Neural progenitor cell (in vitro differentiated cells): ENCODE measurements at places on chromosomes 12 and 14.

DNA sequence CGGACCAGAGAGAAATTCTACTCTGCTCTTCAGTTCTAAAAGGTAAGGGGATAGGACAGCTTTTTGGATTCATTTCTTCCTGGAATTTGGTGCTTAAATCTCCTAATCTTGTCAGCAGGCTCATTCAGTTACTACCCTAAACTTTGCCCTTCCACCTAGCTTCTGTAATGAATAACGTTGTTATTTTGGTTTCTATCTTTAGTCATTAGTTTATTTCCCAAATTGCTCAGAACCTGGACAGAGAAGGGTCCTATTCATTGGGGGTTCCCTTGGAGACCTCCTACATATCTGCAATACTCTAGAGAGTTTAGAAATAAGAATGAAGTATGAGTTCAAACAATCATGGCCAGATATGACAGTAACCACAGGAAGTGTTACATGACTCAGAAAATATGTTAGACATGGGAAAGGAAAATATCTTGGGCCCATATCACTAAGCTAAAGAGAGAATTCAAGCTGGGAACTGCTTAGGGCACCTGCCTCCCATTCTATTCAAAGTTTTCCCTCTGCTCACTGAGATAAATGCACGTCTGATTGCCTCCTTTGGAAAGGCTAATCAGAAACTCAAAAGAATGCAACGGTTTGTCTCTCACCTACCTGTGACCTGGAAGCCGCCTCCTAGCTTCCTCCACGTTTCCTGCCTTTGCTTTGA, 87.9 kb downstream of the GAS2L3 start:
- no peak for DNase-seq

DNA sequence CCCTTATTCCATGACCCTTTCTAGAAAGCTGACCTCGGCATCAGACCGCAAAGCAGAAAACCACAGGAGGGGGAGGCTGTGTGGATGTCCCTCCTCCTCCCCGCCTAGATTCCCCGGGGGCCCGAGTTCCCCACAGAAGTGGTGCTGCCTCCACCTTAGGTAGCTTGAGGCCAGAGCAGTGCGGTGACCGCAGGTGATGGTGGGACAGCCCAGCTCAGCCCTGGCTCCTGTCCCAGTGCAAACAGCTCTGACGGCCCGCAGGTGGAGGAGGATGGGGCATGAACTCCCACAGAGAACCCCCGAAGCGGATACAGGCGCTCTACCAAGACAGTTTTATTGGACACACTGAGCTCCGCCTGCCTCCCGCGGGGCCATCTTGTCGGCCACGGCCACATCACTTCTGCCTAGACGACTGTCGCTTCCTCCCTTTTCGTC, 19.5 kb downstream of the ARL6IP4 start:
- DNase-seq, result no peak

DNA sequence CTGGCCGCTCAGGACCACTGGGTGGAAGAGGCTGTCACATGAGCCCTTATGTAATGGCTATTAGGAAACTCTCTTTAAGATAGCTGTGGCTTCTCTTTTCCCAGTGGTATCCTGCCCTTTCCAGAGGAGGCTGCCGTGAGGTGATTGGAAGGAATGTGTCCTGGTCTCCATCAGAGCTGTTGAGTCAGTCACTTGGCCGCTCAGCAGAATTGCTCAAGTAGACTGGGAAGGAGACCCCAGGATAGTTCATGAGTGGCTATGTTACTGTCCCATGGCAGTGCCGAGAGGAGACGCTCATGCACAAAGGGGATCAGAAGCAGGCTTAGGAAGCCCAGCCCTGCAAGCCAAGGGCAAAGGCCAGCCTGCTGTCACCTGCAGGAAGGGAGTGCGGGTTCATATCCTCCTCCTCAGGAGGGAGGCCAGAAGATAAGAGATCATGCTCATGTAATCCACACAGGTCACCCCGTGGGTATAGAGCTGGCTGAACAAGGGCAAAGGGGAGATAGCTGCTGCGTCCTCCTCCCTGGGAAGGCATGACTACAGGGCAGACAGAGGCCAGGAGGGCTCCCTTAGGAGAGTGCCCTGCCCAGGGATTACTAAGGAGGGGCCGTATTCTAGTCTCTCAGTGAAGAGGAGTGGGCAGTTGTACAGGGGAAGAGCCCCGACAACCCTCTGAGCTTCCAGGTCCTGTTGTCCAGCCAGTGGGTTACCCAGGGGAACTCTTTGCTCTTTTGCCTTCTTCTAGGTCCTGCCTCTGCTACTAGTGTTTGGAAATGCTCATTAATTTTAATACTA, 137.0 kb upstream of the MAX start:
- no peak for DNase-seq

- no peak for DNase-seq
Measured at GRCh38 chr12:84072961-84073360, 839.6 kb downstream of the SLC6A15 start.

GRCh38 chr12:76798864-76799263, 34.9 kb downstream of the ZDHHC17 start:
- DNase-seq, result no peak

- peak; percentile 17 for DNase-seq
Measured at GRCh38 chr12:114691196-114691595, 7.2 kb upstream of the TBX3 start.

DNA sequence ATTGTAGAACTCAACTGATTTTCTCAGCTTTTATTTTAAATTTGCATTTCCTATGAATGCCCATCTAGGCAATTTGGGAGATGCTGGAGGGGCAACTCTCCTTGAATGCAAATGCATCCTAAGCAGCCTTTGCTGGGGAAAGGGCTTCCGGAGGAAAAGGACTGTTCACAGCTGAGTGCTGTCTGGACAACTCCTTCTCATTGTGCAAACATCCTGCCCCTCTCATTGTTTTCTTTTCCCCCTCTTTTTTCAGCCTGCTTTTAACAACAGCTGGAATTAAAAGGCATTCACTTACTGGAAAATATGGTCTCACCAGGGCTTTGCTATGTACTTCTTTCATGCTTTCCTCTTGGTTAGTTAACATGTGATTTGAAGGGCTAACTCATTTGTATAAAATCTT, 397.8 kb downstream of the FUT8 start:
- DNase-seq, result peak; percentile 66

DNA sequence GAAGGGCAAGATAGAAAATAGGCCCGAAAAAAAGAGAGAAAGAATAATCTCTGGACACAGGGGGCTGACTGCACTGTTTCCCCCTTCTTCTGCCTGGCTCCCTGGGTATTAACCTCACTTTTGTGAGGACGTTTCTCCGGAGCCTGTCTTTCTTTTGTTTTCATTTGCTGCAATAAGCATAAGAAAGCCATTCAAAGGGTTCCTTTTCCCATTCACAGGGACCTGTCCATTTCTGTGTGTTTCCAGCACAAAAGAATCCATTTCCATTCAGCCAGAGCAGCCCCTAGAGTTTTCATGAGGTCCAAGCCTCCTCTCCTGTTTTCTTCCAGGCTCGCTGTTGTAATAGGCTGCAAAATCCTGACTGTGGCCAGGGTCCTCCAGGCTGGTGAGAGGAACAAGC, 16.8 kb downstream of the PLXNC1 start:
- DNase-seq, result peak; percentile 68

DNA sequence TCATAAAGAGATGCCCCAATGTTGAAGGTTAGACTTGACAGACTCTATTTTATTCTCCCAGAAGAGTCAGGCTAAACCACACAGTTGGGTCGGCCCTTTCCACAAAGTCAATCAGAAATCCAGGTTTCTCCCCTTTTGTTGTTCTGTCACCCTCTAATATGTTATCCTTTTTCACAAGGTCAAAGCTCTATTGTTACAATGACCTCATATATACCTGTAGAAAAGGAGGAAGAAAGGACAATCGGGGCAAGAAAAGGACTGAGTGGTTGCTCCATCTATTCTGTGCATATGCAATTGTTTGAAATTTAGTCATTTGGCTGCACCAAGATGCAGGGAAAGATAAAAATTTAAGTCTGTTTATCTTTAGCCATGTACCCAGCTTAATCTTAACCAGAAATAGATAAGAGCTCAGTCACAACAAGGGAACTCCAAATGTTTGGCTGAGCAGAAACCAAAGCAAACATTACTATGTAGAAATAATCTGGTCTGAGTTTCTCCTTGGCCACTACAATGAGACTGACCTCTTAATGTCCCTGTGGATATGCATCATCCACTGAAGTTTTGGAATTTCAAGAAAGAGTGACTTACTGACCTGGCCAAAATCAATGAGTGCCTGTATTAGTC, 503.7 kb downstream of the GALC start:
- no peak for DNase-seq

- no peak for DNase-seq
Measured at GRCh38 chr14:53187921-53188463, 34.9 kb upstream of the DDHD1 start.

DNA sequence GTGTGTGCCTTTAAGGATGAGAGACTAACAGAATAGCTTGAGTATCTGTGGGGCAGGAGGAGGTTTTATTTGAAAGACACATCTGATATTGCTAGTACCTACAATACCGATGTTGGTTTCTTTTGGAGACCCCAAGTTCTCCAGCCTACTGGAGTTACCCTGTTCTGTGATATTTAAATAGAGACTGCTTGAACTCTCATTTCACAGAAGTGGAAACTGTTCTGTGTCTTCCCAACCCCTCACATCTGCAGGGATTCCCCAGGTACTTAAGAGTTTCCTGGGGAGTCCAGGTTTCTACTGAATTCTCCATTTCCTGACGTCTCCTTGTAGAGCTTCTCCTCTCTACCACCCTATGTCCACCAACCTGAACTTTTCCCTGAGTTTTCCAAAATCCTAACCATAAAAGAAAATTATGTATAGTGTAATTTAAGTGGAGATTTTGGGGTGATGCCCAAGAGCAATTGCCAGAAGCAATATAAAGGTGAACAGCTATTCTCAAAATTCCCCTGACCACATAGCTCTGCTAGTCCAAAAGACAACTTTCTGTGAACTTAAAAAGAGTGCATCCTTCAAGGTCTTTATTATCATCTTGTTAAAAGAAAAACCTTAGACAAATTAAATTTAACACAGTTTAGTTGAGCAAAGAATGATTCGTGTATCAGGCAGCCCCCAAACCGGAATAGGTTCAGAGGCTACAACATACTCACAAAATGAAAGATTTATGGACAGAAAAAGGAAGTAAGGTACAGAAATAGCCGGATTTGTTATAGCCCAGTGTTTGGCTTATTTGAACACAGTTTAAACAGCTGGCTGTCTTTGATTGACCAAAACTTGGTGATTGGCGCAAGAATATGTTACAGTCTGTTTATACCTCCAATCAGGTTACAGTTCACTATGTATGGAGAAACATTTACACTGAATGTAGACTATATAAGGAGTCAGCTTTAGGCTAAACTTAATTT, 373.4 kb downstream of the NUAK1 start:
- no peak for DNase-seq

GRCh38 chr12:3138941-3139511, 61.8 kb downstream of the TSPAN9 start:
- DNase-seq, result no peak

GRCh38 chr12:124747426-124748161, 116.1 kb downstream of the SCARB1 start:
- no peak for DNase-seq

- no peak for DNase-seq
Measured at GRCh38 chr14:37992499-37992898, 215.2 kb upstream of the SSTR1 start.

DNA sequence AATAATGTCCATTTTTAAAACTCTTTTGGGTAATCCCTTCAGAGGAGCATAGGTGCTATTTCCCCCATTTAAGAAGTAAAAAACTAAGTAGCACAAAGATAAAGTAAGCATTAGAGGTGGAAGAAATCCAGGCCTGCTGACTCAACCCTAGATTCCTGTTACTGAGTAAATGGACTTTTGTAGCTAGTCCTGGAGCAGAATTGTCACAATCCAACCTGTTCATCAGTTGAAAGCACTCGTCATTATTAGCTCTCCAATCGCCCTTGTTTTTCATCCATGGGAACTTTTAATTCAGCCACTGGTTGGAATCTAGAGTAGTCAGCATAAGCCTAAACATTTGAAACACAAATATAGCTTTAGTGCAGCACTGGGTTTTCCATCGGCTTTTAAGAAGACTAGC, 139.5 kb upstream of the AMIGO2 start:
- no peak for DNase-seq

- DNase-seq, result no peak
Measured at GRCh38 chr14:59333668-59334067, 131.5 kb downstream of the GPR135 start.

DNA sequence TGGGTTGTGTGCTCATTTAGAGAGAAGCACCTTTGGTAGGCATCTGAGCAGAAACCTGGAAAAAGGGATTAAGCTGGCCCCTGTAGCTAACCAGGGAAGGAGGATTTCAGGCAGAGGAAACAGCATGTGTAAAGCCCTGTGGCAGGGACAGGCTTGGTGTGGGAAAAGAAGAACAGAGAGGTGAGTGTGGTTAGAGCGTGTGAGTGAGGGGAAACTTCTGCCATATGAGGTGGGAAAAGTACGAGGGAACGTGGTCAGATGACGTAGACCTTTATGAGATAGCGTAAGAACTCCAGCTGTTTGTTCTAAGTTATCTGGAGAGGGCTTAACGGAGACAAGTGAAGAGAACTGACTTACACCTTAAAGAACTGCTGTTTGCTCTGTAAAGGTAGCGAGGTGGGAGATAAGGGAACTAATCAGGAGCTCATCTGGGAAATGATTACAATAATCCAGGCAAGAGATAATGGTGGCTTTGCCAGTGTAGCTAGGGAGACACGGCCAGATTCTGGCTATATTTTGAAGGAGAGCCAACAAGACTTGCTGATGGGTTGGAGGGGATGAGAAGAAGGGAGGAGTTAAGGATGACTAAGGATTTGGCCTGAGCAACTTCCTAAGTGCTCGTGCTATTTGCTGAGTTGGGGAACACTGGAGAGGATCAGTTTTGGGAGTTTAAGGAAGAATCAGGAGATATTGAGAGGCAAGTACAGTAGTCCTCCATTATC, 234.0 kb downstream of the ETNK1 start:
- no peak for DNase-seq

GRCh38 chr14:76585616-76586015, 175.7 kb upstream of the VASH1 start:
- DNase-seq, result no peak

DNA sequence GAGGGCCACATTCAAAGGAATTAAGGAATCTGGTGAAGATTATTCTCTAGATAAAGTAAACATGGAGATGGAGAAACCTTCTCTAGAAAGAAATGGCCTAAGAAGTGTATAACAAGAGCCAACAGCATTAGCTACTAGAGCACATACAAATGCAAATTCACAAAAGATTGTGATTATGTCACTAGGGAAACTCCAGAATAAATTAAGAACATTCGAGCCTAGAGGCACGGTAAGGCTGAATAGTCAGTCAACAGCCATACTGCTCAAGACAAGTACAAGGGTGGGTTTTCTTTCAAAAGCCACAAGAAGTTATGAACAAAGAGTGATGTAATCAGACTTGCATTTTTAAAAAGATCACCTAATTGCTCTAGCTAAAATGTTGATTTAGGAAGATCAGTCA, 25.4 kb downstream of the PPP4R3A start:
- DNase-seq, result no peak

DNA sequence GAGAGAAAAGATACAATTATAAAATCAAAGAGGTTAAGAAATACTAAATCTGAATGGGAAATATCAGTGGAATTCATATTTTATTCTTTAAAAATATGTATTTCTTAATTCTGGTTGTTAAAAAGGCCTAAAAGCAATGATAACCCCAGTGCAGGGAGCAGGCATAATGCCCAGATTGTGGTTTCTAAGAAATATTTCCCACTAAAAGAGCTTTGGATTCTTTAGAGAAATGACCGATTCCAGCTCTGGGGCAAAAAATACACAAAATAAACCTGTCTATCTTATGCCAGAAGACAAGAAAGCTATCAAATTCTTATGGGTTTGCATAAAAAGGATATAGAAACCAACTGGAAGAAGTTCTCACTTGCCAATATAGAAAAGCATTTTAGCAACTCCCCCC, 71.6 kb downstream of the PDE6H start:
- no peak for DNase-seq

GRCh38 chr12:77685901-77686300, 144.8 kb upstream of the NAV3 start:
- DNase-seq, result no peak
